Heart left ventricle (tissue), 16 donors: ENCODE measurements at places on chromosomes 5 and 9. TPM values are rescaled to one million over a fixed set of nuclear protein-coding genes. Genes with fewer than 3 reads are reported as not detected.
A peak's percentile ranks its signal among the peaks of the same experiment; 100 is the strongest.

Gene C9orf50
- not detected for polyA plus RNA-seq

Gene PCSK1
- polyA plus RNA-seq, result 0.04 TPM

Gene WDR38
- 0.07 TPM for polyA plus RNA-seq

Gene RNF145
- 69.0 TPM for polyA plus RNA-seq

Gene RASGRF2
- 3.6 TPM for polyA plus RNA-seq

Gene FOXD1
- polyA plus RNA-seq, result 0.06 TPM

Gene SLC46A2
- polyA plus RNA-seq, result 0.08 TPM

Gene GPR151
- not detected for polyA plus RNA-seq

GRCh38 chr5:90740244-90740799 lies 181.7 kb downstream of the ADGRV1 start:
- no peak for DNase-seq

- DNase-seq, result no peak
Measured at GRCh38 chr5:33761139-33761538, 130.7 kb downstream of the ADAMTS12 start.

DNA sequence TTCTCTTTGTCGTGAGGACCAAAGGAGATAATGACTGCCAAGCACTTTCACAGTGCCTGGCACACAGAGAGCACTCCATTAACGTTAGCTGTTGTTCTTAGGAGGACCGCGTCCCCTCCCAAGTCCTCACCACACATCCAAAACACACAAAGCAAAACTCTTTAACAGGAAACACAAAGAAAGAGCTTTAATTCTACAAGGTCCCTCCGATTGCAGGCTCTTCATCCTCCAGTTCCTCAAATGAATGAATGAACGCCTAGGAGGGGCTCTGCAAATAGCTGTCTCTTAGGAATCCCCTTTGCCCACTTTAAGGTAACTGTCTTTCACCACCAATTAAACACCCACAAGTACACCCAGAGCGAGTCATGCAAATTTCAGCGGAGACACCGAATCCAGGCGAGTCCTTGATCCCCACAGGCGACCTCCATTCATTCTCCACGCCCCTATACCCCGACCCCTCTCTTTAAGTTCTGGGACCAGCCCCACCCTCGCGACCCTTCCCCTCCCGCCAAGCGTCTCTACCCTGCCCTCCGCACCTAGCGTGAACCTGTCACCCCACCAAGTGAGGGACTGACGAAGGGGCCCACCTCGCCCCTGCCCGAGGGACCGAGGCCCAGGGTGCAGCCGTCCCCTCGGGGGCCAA lies 644 bp downstream of the TSC1 start:
- DNase-seq, result no peak

GRCh38 chr9:115980976-115981375 lies 172.6 kb upstream of the PAPPA start:
- no peak for DNase-seq

- no peak for DNase-seq
Measured at GRCh38 chr5:30108051-30108450, 1085.4 kb upstream of the CDH6 start.

- peak; percentile 44 for DNase-seq
Measured at GRCh38 chr9:93072383-93072795, 13.9 kb downstream of the SUSD3 start.

DNA sequence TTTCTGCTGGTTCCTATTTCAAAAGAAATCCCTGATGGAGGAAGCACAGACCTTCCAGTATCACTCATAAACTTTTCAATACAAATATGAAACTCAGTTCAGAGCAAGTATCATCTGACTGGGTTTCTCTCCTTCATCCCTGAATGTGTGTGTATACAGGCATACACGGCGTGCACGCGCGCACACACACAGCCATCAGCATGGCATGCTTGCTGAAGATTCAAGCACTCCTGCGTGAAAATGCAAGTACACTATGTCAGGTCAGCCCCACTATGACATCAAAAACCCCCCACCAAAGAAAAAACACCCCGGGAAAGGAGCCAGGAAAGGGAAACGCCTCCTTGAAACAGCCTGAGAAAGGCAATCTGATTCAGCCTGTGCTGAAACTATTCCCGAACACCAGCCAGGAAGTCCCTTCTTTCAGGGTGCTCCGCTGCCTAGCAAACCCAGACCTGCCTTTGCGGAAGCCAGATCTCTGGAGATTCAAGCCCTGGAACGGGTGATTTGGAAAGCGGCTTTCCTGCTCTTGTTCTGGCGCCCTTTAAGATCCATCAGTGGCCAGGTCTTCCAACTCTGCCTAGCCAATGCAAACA lies 831 bp downstream of the KLHL3 start:
- peak; percentile 58 for DNase-seq

- DNase-seq, result peak; percentile 47
Measured at GRCh38 chr9:127918183-127919107, 1.6 kb upstream of the ST6GALNAC4 start.

GRCh38 chr9:126986506-126986951 lies 71.9 kb downstream of the RALGPS1 start:
- DNase-seq, result no peak

GRCh38 chr9:31950756-31951155 lies 433.7 kb upstream of the ACO1 start:
- no peak for DNase-seq

GRCh38 chr9:136494531-136495215 lies 11.8 kb upstream of the SEC16A start:
- DNase-seq, result no peak

DNA sequence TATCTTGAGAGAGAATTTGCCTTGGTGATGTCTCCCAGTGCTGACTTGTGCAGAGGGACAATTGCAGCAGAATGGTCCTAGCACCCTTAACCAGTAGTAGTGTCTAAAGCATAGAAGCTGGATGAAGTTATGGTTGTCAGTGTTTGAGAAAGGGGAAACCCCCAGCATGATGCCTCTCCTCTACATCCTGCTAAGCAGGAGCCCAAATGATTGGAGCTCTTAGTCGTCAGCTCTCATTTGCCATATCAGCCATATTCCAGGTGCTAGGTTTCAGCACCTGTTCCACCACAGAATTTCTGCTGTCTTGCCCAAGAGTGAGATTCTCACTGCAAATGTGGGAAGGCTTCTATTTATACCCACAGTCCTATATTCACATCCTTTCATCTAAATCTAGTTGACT lies 43.7 kb upstream of the RFX3 start:
- no peak for DNase-seq
